ENCODE measurements at places on chromosomes 1 and 21.

DNA sequence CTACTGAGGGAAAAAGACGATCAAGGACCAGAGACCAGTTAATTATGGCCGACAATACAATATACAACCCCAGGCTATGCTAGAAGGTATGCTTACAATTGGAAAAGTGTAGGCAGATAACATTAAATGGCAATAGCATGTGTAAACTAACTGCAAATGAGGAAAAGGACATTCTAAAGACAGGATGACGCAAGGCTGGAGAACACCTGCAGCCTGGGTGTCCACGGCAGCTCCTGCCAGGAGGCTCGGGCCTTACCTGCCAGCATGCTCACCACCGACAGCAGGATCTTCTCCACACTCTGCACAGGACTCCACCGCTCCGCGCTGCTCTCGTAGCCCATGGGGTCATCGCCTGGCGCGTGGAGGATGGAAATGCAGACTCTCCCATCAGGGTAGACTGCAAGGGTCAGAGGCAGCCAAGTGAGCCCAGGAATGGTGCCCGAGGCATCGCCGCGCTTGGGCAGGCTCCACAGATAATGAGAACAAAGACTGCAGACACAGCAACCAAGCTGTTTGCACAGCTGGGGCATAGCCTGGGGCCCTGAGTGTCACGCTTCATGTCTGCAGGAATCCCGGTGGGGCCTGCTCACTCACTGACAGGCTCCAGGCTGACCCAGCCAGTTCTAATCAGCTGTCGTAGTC, 28.2 kb downstream of the UBE2G2 start:
- no peak for DNase-seq

DNA sequence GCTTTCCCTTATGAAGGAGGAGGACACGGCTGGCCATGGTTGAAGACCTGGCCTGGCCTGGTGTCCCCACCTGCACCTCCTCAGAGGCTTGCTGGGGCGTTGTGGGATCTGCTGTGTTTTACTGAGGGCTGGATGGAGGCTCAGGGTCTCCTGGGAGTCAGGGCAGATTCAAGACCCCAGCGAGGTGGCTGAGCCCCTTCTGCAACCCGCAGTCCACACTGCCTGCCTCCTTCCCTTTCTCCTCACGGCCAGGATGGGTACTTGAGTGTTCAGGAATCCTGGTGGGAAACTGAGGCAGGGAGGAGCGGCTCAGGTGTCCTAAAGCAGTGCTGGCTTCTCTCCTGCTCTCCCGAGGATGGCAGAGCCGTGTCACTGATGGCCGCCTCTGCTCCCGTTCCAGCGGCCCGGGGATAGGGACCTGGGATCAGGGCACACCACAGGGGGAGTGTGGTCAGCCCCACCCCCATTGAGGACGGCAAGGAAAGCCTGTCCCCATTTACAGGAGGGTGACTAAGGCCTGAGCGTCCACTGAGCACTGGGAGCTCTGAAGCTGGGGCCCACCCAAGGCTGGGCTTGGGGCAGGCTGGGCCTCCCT, 47.5 kb downstream of the TRPM2 start:
- DNase-seq, result no peak

DNA sequence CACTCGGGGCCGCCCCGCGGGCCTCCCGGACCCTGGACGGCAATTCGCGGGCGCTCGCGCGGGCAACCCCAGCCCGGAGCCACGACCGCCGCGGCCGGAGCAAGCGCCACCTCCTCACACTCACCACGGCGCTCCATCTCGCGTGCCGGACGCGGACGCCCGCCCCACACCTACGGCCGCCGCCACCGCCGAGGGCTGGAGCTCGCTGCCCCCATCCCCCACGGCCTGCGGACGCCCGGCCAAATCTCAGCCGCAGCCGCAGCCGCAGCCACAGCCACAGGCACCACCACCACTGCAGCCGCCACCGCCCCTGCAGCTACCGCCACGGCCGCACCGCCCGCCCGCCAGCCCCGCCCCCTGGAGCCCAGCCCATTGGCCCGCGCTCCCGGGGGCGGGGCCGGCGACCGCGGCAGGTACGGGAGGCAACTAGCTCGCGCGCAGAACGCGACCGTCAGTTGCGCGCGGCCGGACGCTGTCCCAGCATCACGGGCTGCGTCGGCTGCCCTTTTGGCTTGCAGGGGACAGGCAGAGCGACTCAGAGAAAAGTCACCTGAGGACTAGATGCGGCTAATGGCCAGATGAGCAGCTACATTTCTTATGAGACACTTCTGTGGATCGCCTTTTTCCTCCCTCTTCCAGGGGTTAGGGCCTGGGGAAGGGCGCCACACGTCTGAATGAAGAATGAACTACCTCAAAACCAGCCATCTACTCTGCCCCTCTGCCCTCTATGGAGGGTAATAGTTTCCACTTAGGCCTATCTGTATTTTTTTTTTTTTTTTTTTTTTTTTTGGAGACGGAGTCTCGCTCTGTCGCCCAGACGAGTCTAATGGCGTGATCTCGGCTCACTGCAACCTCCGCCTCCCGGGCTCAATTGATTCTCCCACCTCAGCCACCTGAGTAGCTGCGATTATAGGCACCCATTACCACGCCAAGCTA, at the start of gene ARHGAP29:
Gene ARHGAP29 (minus strand): TSS at position 294 of the 936 bp plus-strand sequence. CDS start 5,973 bp downstream, outside the sequence.
- DNase-seq, result no peak

- DNase-seq, result no peak
These were observed 394.9 kb upstream of the B3GALT2 start for GRCh38 chr1:193581341-193581740.

GRCh38 chr1:40633931-40634376, 31.5 kb downstream of the RIMS3 start:
- no peak for DNase-seq

GRCh38 chr1:1203561-1204424, 2.6 kb downstream of the TNFRSF18 start:
- DNase-seq, result no peak

Measured in NK-92 treated with Interleukin-12 subunit alpha and Interleukin-12 subunit beta, amount 100 ng/mL, for 24 hours (cell line).